ENCODE measurements at places on chromosomes 12 and 14. TPM values are rescaled to one million over a fixed set of nuclear protein-coding genes. Genes with fewer than 3 reads are reported as not detected.

MIA2 gene
- 28.2 TPM for total RNA-seq

DNA sequence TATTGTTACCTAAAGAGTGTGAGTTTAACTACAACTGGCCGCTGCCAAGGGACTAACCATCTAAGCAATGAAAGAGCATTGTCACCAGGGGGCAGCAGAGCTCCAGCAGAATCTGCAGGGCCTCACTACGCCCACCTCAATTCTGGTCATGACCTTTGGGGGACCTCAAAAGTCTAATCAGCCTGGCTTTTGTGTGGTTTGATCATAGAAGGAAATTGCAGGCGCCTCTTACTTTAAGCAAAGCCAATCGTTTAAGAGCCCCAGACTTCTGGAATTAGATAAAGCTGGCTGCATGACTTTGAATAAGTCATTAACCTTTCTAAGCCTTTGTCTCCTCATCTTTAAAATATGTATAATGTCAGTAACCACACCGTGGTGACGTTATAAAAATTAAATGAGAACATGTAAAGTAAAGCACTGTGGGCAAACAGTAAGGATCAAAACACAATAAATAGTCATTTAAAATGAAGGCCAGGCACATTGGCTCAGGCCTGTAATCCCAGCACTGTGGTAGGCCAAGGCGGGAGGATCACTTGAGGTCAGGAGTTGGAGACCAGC, 58.6 kb downstream of the TBX3 start:
- no peak for DNase-seq

GRCh38 chr12:85833579-85833978, 2.6 kb downstream of the RASSF9 start:
- DNase-seq: no peak

PTHLH gene
- total RNA-seq: 8.1 TPM

SOX5 gene
- 36.8 TPM for total RNA-seq

- DNase-seq: no peak
Measured at GRCh38 chr14:39366460-39367386, 65.5 kb downstream of the FBXO33 start.

DNA sequence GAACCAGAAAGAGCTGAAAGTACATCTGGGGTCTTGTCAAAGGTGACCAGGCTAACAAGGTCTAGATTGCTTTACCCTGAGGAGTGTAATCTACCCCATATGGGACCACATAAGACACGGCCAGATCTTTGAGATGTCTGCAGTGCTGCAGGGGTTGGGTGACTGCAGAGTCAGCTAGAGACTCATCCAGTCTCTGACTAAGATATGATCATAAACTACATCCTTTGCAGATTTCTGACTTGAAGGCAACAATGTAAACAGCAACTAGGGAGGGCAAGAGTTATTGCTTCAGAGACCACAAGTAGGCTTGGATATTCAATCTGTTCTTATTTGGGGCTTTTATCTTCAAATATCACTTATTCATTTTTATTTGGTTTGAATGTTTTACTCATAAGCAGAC, 1080.5 kb upstream of the FOXG1 start:
- DNase-seq: no peak

DNA sequence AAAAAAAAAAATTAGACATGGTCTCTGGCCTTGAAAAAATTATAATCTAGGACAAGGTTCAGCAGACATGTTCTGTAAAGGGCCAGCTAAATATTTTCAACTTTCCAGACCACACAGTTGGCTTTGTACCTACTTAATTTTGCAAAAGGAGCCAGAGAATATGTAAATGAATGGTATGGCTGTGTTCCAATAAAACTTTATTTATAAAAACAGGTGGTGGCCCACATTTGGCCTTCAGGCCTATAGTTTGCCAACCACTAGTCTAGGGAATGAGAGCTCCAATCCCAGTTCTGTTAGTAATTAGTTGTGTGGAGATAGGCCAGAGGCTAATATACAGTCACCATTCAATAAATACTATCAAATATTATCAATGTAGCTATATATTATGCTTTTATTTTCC, 29.3 kb upstream of the PWP1 start:
- no peak for DNase-seq

SIX4 gene
- 14.0 TPM for total RNA-seq

DNA sequence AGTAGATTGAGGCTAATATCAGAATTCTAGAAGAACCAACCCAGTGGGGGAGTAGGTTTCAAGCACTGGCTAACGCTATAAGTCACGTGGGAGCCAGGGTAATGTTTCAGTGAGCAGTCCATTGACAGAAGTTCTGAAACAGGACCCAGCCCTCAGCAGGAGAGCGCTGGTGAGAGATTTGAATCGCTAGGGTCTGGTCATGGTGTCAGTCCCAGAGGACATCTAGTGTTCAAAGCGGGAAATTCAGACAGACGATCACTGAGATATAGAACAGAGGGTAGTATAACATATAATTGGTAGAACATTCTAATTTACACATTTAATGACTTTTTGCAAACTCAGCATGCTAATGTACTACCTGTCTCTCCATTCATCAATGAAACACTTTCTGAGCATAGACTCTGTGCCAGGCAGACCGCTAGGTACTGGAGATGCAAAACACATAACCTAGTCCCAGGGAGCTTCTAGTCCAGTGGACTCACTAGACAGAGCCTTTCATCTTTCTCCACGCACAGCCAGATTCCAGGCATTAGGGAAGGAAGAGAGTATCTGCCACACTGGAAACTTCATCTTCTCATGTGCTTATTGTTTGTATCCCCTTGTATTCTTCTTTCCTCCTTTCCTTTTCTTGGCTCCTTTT, 35.4 kb upstream of the RNASE3 start:
- DNase-seq: no peak

DNA sequence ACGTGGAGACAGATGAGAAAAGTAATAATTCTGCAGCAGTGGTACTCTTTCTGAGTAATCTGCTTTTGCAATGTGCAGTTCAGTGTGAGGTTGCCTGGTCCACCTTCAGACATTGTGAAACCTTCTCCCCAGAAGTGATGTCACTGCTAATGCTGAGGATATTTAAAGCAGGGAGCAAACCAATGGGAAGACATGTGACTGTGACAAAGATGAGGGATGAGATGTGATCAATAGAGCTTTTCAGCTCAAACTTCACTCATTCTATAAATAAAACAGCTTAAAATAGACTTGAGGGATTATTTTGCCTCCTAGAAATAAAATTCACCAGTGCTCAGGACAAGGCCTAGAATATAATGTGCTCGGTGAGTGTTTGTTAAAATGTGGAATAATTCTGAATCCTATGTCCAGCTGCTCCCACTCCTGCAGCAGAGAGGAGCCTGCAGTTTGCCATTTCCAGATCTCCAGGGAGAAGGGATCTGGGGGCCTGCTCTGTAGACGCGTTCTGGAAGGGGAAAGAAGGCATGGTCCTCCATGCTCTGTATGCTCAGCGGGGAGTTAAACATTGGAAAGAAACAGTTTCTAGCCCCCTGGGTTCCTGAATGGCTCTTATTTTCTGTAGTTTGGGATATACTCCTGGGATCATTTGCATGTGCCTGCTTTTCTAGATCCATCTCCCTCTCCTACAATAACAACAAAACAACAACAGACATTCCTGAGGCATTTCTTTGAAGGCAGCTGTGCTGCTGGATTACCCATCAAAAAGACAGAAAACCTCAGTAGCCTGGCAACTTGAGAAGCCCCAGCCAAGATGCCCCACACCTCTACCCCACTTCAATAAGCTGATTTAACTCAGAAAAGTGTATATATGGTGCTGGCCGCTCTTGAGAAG, 8.9 kb downstream of the SLC7A8 start:
- DNase-seq: no peak

- no peak for DNase-seq
Measured at GRCh38 chr14:92710001-92710341, 38.5 kb downstream of the LGMN start.

DNA sequence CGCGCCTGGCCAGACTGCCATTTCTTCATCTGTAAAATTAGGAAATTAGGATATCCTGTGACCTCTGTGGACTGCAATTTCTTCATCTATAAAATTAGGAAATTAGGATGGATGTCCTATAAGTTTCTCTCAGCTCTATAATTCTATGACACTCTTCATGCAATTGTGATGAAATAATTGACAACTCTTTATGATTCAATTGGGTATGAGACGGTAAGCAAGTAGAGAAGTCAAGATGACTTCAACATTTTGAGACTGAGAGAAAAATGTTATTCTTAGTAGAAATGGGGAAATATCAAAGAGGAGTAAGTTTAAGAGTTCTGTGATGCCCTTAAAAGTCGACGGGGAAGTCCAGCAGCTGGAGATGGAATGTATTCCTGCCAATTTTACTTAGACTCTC, 12.0 kb downstream of the KIAA0586 start:
- DNase-seq: no peak

TPH2 gene
- total RNA-seq: not detected

DNA sequence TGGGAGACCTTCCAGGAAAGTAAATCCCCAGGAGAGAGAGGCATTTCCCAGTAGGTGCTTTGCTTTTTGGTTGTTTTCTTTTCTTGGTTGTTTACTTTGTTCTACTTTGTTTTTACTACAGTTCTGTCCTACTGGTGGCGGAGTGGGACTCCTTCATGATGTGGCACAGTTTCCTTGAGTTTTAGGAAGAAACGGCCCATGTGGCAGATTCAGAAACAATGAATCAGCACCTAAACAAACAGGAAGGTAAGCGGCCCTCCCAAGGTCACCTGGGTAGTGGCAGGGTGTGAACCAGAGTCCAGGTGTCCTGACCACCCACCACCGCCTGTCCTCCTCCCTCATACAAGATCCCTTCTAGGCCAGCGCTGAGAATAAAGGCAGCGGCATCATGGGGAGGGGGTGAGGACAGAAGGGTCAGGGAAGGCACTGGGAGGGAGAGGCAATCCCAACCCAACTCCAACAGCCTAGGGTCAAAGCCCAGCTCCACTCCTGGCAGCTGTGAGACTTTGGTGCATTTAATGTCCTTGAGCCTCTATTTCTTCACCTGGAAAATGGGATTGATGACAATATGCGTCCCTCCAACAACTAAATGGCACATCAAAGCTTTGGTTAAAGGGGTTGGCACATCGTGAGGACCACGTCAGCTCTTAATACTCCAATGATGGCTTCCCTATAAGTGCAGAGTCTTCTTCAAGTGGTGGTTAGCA, 111.5 kb upstream of the BCL2L14 start:
- DNase-seq: no peak

DNA sequence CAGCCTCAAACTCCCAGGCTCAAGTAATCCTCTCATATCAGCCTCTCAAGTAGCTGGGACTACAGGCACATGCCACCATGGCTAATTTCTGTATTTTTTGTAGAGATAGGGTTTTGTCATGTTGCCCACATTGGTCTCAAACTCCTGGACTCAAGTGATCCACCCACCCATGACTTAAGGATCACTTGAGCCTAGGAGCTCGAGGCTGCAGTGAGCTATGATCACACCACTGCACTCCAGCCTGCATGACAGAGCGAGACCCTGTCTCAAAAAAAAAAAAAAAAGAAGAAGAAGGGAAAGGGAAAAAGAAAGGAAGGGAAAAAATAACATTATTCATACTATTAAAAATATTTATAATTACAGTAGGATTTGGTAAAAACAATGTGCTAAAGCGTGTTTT, 19.2 kb downstream of the EPS8 start:
- DNase-seq: no peak

PRICKLE1 gene
- total RNA-seq: 11.5 TPM

GRCh38 chr14:105421723-105422615, 2.3 kb downstream of the MTA1 start:
- no peak for DNase-seq

- no peak for DNase-seq
Measured at GRCh38 chr12:94379479-94380113, 80.1 kb downstream of the CEP83 start.

IL25 gene
- total RNA-seq: not detected

DNA sequence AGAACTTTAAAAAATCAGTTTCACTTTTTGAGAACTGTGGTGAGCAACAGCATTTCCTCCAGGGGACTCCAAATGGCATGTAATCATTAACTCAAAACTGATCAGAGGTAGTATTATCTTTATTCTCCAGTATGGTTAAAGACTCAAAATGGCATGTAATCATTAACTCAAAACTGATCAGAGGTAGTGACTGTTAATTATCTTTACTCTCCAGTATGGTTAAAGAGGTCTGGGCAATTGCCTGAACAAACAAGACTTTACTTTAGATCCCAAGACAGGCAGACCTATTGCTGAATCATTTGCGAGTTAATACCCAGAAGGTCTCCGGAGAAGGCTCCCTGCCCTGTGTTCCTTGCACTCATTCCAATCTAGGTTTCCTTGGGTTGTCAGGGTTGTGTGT, 6.6 kb upstream of the ACADS start:
- DNase-seq: no peak

Measured in thoracic aorta (tissue), 2 donors.